ENCODE measurements at places on chromosomes 5 and 9.

GRCh38 chr9:125890826-125891225 lies 143.7 kb downstream of the PBX3 start:
- no peak for DNase-seq

DNA sequence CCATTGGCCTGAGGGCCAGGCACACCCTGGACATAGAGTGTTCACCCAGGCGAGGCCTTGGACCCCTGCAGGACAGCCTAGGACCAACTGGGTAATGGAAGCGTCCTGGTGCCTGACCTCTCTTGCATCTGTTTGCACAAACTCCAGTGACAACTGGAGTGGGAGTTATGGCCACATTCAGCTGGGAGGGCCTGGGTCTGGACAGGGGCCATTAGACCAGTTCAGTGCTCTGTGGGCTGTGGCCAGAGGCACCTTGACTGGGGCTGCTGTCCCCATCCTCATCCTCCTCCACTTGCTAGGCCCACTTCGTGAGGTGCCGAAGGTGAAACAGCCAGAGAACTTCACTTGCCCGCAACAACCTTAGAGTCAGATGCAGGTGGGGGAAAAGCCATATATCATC lies 372.7 kb upstream of the IRX1 start:
- no peak for DNase-seq

DNA sequence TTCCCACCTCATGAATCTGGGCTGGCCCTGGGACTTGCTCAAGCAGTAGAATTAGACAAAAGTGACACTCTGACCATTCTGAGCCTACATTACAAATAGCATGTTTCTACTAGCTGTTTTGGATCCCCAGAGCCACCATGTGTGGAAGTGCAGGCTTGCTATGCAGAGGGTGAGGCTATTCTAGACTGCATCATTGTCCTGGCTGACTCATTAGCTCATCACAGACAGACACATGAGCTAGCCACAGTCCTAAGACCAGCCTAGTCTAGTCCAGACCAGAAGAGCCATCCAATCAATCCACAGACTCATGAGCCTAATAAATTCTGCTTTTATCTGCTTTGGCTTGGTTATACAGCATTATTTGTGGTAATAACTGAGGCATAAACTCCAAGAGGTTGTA lies 351.9 kb downstream of the PRELID2 start:
- DNase-seq = no peak

DNA sequence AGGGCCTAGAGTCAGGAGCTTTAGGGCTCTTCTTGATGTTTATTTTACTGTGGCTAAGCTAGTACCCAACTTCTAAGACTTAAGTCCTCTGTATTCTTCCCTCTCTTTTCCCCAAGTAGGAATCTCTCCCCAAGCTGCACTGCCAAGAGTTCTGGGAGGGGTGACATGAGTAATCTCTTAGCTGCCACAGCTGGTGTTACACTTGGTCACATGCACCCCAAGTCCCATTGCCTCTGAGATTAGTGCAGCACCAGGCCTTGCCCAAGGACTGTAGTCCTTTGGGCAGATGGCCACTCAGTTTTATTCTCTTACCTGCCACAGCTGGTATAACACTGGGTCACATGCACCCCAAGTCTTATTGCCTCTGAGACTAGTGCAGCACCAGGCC lies 114.7 kb upstream of the RIOK2 start:
- no peak for DNase-seq

- peak; percentile 29 for DNase-seq
Measured at GRCh38 chr5:112551419-112552032, 132.4 kb upstream of the EPB41L4A start.

GRCh38 chr5:180020176-180020575 lies 51.4 kb downstream of the RNF130 start:
- DNase-seq = no peak

DNA sequence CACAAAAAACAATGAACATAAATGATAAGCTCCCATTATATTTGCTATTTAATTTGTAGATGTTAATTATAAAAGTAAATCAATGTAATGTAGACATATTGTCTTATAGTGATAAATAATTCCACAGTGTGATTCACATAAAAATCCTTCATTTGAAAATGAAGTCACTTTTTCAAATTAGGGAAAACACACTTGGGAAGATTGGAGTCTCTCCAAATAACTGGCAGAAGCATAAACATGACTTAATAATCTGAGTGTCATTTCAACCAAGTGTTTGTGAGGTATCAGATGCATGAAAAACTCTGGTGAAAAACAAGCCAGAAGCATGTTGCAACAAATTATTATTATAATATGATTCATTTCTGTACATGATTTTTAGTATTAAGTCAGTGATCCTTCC lies 102.2 kb downstream of the CETN3 start:
- DNase-seq = no peak

DNA sequence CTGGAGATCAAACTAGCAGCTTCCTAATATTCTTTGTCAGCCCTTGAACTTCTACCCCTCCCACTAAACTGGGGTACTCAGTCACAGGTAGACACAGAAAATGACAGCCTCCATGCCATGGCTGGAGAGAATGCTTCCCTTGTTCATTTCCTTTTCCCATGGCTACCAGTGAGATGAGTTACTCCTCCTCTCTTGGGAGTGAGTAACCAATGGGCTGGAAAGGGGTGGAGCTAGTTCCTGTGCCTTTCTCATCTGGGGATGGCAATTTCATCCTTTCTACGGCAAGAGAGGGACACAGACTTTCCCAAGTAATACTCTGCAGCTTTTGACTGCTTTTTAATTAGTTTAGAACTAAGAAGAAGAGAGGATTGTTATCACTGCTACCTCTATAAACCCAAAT lies 1045.6 kb upstream of the WWC1 start:
- no peak for DNase-seq

Measured in retinal pigment epithelial cell (primary cell).